ENCODE measurements at places on chromosomes 5 and 9.

DNA sequence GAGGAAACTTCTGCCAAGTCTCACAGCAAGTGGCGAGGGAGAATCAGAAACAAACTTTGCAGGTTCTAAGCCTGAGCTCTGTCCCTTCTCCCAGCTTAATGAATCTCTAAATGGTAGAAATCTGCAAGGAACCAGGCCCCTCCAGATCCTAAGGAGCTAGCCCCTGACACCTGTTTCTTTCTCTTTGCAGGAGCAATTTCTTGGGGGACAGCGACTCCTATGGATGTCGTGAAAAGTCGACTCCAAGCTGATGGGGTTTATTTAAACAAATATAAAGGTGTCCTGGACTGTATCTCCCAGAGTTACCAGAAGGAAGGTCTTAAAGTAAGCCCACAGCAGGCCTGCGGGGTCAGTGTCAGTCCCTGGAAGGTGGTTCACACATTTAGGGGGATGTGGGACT, 21.8 kb downstream of the IL9 start:
- DNase-seq = no peak

- no peak for DNase-seq
Measured at GRCh38 chr9:125133403-125134329, 9.7 kb downstream of the SCAI start.

DNA sequence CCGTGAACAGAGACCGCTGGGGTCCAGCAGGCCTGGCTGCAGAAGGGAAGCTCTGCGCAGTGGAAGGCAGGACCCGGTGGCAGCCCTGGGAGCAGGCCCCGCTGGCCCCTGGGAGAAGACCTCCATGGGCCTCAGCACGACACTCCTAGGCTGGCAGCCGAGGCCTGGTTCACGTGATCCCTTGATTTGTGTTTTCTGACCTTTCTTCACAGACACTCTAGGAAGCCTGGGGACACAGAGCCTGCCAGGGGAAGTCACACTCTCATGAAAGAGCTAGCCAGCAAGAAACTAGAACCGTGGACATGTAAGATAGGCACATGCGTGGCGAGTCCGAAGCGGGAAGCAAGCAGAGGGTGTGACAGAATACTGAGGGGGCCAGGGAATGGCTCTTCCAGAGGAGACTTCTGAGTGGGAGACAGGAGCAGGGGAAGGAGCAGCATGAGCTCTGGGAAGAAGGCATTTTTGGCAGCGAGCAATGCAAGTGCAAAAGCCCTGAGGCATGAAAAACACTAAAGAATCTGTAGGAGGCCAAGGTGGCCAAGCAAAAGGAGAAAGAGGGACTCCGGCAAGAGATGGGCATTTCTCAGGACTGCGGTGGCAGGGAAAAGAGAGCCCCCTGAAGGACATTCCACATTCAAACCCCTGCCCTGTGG, 26.6 kb upstream of the IL17B start:
- no peak for DNase-seq

DNA sequence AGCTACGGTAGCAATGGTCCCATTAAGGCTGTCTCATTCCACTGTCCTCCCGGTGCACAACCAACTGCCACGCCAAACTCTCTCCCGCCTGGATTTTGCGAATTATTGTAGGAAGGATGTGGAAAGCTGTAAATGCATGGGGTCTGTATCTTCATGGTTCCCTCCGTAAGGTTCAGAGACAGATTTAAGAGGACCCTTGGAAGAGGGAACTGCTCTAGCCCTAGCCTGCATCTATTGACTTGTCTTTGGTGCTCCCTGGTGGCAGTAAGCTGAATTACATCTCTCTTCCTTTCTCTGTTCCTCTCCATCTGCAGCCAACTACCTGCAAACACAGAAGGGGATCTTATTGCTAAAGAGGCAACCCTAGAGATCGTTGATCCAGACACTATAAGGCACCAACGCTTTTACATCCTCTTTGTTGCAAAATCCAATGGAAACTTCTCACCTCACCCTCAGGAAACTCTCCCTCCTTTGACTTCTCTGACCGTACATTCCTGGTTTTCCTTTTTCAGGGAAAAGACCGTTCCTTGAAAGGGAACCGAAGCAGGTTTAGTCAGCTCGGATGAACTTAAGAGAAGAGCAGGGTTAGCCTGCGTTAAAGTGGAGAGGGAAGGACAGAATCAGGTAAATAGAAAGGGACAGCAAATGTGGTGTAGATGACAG, 11.9 kb downstream of the CAPSL start:
- peak; percentile 52 for DNase-seq

DNA sequence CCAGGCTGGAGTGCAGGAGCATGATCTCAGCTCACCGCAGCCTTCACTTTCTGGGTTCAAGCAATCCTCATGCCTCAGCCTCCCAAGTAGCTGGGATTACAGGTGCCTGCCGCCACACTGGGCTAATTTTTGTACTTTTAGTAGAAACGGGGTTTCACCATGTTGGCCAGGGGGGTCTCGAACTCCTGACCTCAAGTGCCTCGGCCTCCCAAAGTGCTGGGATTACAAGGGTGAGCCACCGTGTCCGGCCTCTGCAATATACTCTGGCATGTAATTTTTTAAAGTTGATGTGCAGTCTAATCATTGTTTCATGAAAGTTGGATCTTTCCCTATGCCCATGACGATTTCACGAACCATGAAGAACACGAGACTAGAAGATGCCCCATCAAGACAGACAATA, 28.6 kb upstream of the PPP1R26 start:
- no peak for DNase-seq

DNA sequence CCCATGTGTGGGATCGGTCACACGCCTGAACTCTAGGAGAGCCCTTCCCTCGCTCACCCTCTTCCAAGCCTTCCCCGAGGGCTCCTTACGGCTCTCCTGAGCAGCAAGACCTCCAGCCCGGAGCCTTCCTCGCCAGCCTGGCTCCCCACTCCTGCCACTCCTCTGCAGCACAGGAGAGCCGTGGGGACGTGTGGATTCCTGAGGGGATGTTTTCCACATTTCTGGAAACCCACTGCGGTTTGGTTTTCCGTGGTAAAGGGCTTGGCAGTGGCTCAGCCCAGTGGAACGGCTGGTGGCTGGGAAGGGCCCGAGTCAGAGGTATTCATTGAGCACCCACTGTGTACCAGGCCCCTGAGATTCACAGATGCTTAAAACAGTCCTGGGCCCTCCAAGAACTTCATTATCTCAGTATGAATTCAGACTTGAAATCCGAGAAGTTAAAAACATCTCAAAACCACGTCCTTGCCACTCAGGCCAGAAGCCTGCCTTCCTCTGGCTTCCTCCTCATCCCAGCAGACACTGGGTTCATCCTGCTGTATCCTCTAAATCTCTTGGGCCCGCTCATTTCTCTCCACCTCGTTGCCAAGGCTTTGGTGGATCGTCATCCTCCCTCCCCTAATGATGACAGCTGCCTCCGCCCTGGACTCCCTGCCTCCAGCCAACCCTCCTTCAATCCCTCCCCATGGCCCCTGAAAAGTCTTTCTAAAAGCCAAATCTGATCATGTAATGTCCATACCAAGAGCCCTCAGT, 109.6 kb downstream of the FGF18 start:
- peak; percentile 11 for DNase-seq

- peak; percentile 83 for DNase-seq
Measured at GRCh38 chr5:95669540-95669939, 13.3 kb downstream of the SPATA9 start.

- DNase-seq = peak; percentile 26
Measured at GRCh38 chr5:31021181-31021624, 172.3 kb upstream of the CDH6 start.

GRCh38 chr5:158456756-158457155, 597.8 kb upstream of the CLINT1 start:
- peak; percentile 93 for DNase-seq

DNA sequence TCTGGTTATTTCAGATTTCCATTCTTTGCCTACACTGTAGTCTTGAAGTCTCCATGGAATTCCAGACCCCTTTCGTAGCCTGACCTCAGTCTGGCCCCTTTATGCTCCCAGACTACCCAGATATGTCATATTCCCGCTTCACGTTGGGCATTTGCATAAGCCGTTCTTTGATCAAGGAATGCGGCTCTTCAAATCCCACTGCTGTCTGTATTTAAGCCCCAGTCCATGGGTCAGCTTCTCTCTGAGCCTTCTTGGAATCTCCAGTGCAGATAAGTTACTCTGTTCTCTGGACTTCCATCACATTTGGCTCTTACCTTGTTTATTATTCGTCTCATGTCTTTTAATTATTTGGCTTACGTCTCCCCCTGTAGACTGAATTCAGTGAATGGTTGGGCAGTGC, 97.4 kb downstream of the PARP8 start:
- no peak for DNase-seq

GRCh38 chr9:128159522-128159783, 612 bp upstream of the BBLN start:
- no peak for DNase-seq

DNA sequence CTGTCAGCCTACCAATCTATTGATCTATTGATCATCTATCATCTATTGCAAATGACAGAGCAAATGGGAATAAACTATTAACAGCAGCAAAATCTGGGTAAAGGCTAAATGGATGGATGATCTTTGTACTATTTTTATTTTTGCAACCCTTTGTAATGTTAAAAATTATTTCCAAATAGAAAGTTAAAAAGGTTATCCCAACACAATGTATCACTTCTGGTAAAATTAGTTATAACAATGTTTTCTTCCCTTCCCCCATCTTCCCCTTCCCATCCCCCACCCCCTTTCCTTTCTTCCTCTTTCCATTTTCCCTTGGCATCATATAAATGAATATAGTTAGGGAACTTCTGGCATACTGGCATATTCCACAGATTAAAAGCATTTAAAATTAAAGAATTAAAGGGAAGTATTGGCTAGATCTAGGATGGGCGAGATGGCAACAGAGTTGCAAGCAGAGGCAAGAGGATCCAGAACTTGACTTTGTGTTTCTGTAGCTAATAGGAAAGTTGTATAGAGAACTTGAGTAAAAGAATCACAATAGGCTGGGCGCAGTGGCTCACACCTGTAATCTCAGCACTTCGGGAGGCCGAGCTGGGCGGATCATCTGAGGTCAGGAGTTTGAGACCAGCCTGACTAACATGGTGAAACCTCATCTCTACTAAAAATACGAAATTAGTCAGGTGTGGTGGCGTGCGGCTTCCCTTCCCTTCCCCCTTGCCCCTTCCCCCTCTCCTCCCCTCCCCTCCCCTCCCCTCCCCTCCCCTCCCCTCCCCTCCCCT, 66.6 kb upstream of the TAF11L2 start:
- no peak for DNase-seq

GRCh38 chr5:17907094-17907493, 272.8 kb downstream of the TAF11L14 start:
- DNase-seq = no peak

GRCh38 chr5:65986796-65987195, 60.4 kb downstream of the ERBIN start:
- DNase-seq = no peak

- DNase-seq = no peak
Measured at GRCh38 chr9:29214690-29215253, 1641.5 kb upstream of the C9orf72 start.

DNA sequence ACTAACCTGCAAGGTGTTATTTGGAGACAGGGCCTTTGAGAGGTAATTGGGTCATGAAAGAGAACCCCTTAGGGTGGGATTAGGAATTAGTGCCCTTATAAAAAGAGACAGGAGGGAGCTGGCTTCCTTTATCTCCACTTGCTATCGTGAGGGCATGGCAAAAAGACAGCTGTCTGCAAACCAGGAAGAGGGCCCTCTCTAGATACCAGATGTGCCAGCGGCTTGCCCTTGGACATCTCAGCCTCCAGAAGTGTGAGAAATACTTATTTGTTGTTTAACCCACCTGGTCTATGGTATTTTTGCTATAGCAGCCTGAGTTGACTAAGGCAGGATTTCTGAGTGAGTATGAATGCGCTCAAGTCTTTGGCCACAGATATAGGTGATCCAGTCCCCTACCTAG, 978 bp upstream of the RGS14 start:
- DNase-seq = no peak

GRCh38 chr5:127447827-127448226, 69.6 kb upstream of the PRRC1 start:
- DNase-seq = peak; percentile 53

DNA sequence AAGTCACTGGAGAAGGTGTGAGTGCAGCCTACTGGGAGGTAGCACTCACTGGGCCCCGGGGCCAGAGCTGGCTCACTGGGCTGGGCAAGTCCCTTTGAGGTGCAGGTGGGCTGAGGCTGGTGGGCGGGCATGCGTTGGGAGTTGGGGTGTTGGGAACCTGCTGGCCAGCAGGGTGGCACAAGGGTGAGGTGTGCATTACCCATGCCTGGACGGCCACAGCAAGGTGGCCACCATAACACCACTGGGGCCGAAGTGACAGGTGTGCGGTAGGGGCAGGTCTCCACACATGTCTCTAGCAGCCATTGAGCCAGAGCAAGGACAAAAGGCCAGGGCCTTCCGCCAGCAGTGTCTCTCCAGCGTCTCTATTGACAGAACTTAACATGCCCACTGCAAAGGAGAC, 22.6 kb downstream of the PRRT1B start:
- no peak for DNase-seq

DNA sequence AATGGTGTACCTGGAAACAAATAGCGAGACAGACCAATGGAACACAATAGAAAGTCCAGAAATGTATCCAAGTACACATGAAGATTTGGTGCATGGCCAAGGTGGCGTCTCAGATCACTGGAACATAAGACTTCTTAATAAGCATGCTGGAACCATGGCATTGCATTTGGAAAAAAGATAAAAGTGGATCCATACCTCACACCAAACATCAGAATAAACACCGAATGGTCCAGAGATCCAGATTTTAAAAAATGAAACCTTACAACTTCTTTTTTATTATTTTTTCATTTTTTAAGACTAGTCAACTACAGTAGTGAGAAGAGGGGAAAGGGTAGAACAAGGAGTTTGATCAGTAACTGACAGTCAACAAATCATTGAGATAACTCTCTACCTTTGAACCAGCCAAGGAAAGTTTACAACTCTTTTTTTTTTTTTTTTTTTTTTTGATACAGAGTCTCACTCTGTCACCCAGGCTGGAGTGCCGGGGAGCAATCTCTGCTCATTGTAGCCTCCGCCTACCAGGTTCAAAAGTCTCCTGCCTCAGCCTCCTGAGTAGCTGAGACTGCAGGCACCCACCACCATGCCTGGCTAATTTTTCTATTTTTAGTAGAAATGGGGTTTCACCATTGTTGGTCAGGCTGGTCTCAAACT, 8.8 kb upstream of the DUSP1 start:
- no peak for DNase-seq

- no peak for DNase-seq
Measured at GRCh38 chr9:16262477-16263261, 607.8 kb downstream of the BNC2 start.

DNA sequence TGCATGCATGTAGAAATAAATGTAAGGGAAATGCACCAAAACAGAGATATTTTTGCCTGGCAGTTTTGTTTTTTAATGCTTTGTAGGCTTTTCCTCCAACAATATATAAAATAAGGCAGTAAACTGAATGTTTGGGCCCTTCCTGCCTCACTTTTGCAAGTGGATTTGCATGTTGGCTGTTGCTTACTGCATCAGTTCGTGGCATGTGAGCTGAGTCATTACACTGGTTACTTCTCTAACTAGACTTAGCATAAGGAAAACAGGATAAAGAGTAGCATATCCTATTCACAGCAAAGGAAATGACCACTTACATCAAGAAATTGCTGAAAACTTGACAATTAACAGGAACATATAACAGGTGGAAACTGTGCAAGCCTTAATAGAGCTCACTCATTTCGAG, 113.4 kb downstream of the TLE1 start:
- DNase-seq = peak; percentile 43

Measured in fibroblast of skin of abdomen (primary cell).